Activated CD4-positive, alpha-beta T cell treated with anti-CD3 and anti-CD28 coated beads, Interleukin-2, amount 50 U/mL, for 16 hours (primary cell): ENCODE measurements at places on chromosomes 1 and 21.

- DNase-seq: no peak
These were observed 9.8 kb downstream of the PLA2G5 start for GRCh38 chr1:20079661-20080305.

DNA sequence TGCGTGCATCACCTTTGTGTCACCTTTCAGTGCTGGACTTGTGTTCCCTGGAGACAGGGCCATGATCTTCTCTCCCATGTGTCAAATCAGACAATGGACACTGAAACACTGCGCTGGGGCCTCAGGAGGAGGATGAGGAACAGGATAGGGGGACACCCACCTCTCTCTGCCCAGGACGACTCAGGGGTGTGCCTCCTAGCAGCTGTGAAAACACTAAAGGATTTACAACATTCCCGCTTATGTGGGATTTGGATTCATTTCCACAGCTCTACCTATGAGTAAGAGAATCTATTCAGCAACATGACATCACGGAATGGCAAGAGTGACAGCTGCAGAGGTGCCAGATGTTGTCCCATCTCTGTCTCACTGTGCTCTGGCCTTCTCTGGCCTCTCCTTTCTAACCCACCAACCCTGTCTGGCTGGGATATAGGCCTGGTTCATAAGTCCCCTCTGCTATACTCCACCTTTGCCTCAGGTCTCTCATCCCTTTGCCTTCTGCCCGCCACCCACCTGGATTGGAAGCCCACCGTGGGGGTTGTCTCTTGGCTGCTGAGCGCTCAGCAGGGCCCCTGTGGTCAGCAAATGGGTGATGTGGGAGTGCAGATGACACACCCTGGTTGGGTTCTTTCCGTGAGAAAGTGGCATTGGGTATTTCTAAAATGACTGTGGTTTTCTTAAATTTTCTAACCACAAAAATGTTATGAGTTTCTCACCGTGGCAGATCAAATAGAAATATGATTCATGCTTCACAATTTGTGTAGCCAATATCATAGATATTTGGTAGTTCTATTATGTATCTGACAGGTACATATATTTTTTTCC, 47.1 kb upstream of the TLR5 start:
- DNase-seq: peak; percentile 88

- DNase-seq: no peak
These were observed 216.1 kb downstream of the PBX1 start for GRCh38 chr1:164774819-164775654.

GRCh38 chr1:150567717-150568593, 11.5 kb downstream of the MCL1 start:
- DNase-seq: peak; percentile 69

GRCh38 chr1:212242985-212243308, 42.3 kb upstream of the PPP2R5A start:
- DNase-seq: no peak

GRCh38 chr1:30785181-30785580, 27.6 kb upstream of the LAPTM5 start:
- no peak for DNase-seq

DNA sequence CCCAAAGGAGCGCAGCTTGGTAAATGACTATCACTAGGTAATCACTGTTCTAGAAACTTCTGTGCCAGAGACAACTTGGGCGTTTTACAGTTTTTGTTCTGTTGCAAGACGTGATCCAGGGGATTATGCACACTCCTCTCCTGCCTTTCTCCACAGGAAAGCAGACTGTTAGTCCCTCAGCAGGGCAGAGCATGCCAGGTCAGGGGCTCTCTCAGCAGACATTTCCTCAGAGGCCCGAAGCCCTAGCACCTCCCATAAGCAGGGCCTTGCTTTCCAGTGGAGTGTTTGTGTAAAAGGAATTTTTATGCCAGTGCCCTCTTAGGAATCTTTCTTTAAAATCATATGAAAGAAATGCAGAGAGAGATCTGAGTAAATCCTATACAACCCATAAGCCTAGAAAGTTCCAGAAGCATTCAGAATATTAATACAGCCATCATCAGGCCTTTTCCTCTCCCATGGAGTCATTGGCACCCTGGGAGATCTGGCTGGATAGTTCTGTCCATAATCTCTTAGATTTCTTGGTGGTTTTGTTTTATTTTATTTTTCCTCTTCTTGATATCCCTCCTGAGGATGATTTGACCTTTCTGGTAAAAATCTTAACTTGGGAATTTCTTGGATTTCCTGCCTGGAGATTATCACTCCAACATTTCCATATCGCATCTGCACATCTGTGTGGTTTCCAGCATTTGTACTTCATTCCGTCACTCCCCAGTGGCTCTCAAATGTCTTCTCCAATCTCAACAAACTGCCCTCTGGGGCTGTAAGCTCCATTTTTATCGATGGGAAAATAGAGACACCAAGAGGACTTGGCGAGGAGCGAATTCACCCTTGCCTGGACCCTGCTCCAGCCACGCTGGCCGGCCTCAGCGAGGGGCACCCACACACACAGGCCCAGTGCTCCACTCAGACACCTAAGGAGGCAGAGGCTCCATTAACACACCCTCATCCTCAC, 116.1 kb downstream of the PSMG1 start:
- no peak for DNase-seq

- no peak for DNase-seq
These were observed 254.9 kb downstream of the RHOU start for GRCh38 chr1:228989992-228990827.

DNA sequence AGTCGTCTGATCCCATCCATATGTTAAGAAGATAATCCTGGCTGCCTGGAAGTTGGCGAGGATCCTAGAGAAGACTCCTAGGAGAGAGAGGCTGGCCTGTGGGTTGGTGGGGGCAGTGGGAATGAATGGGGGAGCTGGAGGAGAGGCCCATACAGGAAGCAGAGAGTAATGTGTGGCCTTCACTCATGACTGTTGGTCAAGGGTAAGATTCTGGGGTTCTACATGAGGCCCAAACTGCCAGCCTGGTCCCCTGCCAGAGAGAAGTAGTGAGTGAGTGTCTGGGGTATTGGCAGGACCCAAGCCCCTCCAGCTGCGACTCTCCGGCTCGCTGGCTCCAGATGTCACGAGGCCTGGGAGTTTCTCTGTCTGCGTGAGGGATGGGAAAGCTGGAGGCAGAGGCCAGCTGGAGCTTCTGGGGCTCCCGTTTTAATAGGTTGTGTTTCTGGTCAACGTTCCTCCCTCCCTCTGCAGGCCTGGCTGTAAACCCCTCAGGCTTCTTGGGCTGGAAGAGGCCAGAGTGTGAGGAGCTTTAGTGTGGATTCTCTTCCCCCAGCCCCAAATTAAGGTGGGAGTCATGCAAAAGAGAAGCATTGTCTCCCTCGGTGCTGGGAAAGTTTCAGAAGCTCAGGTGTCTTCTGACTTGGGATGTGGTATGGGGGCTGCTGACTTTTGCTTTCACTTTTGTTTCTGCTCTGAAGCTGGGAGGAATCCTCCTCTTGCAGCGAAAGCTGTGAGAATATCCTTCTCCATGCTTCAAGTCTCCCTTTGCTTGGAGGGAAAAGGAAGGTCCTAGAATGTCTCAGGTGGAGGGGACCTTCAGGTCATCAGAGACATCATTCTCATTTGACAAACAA, 2.6 kb downstream of the TMEM51 start:
- peak; percentile 8 for DNase-seq

- DNase-seq: no peak
These were observed 12.8 kb upstream of the MPZL1 start for GRCh38 chr1:167708940-167709389.

- no peak for DNase-seq
These were observed 170.3 kb downstream of the ZC3H11B start for GRCh38 chr1:219442611-219443061.
